HL-60 (cell line): ENCODE measurements at places on chromosomes 11 and 22.
A peak's percentile ranks its signal among the peaks of the same experiment; 100 is the strongest.

- DNase-seq = peak; percentile 50
Observed at GRCh38 chr22:20128902-20129746, 2.5 kb upstream of the ZDHHC8 start.

DNA sequence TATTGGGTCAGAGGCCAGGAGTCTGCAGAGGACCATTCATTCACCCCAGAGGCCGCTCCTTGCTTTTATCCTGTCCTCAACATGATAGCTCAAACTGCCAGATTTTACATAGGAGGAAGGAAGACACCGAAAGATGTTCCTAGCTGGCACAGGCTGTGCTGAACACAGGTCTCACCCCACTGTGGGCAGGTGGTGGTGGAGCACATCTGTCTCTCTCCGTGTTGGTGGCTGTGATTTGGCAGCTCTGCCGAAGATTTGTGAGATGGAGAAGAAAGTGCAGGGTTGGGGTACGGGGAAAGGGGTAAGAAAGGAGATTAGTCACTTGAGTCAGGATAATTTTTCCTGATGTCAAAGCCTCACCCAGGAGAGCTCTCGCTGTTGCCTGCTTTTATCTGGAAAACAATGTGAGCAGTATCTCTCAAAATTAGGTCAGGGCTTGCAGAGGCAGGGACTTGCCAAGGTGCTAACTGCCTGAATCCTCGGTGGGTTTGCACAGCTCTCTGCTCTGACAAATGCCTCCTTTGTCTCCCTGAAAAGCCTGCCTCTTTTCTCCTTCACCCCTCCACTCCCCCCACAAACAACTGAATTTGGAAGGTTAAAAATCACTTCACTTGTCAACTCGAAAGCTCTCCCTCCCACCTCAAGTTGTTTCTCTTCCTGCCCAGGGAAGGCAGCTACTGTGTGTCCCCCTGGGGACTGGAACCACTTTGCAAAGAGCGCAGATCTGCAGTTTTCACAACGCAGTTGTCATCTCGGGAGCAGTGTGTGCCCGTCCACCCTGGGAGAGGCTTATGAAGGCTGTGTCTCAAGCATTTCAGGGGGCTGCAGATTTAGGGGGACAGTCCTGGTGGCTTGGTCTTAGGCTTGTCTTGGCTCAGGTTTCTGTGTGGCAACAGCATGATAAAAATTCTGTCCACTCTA lies 299.7 kb downstream of the ST3GAL4 start:
- DNase-seq = no peak

DNA sequence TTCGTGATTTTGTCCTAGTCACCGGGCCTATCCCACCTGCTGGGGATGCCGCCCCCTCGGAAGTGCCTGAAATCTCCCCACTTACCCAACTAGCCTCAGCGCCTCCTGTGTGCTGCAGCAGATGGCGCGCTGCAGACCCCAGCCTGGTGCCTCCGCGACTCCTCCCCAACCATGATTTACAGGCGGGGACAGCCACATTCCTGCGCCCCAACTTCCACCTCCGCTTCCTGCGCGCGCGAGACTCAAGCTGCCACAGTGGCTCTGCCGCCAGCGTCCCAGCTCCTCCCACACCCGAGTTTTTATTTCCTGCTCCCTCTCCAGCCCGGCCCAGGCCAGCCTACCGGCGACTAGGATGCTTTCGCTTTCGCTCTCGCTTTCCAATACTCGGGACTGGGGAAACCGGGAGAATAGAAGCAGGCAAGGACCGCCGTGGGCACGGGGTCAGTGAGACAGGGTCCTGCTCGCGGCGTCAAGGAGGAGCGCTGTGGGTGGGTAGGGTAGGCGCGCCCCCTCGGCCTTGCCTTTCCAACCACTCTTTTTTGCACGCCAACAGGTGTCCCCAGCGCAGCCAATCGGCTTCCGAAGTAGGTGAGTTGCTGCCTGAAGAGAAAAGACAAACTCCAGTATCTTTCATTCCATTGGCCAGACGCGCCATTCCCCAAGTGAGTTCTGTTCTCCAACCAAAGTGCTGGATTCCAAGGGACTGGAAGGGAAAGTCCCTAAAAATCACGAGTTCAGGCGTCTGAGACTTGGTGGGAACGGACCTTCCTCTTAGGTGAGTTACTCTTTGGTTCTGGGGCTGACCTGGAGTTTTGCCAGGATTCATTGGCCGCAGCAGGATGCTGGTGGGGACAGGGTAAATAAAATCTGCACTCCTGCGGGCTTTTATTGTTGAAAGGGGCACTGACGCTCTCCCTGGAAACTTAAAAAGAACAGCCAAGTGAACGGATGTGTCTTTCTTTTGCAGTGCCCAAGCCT lies at the start of gene FAM111A:
FAM111A (plus strand) TSS at position 327 of the 978 bp plus-strand sequence. CDS start 6,017 bp downstream, outside the sequence.
- peak; percentile 71 for DNase-seq

DNA sequence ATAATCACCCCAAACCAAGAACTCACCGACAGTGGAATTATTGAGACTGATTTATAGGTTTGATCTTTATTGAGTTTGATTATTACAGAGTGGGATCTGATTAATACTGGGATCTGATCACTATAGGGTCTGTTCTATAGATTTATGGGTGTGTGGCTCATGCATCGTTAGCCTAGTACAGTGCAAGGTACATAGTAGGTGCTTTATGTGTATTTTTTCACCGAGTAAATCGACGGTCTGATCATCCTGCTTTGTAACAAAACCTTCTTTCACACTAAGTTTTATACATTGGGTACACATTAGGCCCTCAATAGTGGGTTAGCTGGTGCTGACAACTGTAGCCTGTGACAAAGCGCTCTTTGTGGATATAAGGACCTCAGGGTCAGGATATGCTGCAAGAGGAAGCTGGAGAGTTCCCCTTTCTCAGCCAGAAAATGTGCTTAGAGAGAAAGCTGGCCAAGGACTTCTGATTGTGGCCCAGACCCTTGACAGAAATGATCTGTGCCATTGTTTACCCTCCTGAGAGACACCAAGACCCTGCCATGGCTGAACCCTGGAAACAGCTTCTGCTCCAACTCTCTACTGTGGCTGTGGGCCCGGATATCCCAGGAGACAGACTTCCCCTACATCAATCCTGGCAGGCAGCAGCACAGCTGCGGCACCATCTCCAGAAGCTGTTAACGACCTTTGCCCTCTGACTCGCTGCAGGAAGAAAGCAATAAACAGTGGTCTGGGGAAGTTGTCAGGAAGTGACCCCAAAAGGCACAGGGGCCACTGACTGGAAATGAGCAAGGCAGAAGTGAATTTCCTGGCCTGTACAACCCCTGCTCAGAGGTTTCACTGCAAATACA lies 16.1 kb upstream of the TPP1 start:
- peak; percentile 89 for DNase-seq

GRCh38 chr11:79437278-79437980 lies 3.4 kb downstream of the TENM4 start:
- no peak for DNase-seq

- no peak for DNase-seq
Observed at GRCh38 chr11:112511271-112511670, 250.6 kb upstream of the PLET1 start.

- peak; percentile 89 for DNase-seq
Observed at GRCh38 chr11:120344302-120345004, 8.2 kb downstream of the ARHGEF12 start.

DNA sequence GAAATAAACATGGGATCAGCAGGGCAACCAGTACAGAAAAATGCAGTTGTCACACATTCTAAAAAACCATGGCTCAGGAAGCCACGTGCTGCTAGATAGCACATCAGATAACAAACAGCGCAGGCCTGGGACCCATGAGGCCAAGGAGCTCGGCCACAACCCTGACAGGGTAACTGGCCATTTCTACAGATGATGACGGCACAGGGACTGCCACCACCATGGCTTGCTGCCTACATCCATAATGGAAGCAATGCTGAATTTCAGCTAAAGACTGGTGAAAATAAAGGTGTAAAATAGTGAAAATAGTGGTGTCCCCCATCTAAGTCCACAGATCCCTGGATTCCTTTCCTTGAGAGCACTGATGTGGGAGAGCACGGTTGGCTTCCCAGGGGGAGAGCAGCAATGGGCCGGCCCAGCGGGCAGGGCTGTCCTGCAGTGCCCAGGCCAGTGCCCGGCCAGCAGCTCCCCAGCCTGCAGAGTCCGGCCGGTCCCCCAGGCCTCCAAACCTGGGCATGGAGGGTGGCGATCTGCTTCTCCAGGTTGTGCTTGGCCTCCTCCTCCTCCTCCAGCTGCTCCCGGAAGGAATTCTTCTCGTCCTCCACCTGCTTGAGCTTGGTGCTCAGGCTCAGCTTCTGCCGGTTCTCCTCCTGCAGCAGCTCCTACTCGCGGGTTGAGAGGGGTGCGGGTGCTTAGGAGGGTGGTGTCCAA lies 40.0 kb downstream of the APOL1 start:
- no peak for DNase-seq

DNA sequence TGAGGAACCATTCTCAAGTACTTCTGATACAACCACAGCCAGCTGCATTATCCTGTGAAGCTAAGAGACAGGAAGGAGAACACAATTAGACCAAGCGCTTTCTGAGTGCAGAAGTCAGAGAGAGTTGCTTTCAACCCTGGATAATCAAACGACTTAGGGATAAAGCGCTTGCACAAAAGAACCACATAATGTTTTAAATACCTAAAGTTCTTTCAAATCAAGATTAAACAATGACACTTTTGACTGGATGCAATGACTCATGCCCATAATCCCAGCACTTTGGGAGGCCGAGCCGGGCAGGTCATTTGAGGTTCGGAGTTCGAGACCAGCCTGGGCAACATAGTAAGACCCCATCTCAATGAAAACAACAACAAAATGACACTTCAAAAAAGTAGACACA lies 145.1 kb downstream of the SWAP70 start:
- DNase-seq = no peak

DNA sequence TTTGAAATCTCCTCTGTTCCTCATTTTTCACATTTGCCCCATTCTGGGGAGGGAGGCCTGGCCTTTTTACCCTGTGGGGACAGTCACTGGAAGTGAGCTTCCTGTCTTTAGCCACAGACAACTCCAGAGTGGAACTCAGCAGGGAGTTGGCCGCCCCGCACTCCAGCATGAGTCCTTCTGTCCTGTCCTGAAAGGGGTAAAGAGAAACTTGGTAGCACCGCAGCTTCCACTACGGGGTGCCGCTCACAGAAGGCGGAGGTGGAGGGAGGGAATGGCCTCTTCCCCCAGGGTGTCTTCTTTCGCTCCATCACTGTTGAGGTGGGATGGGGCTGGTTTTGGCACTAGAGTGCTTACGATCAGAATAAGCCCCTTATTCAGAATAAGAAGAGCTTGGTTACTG lies 132.2 kb downstream of the ST3GAL4 start:
- peak; percentile 16 for DNase-seq

- DNase-seq = no peak
Observed at GRCh38 chr11:100639140-100639539, 47.9 kb upstream of the ARHGAP42 start.

DNA sequence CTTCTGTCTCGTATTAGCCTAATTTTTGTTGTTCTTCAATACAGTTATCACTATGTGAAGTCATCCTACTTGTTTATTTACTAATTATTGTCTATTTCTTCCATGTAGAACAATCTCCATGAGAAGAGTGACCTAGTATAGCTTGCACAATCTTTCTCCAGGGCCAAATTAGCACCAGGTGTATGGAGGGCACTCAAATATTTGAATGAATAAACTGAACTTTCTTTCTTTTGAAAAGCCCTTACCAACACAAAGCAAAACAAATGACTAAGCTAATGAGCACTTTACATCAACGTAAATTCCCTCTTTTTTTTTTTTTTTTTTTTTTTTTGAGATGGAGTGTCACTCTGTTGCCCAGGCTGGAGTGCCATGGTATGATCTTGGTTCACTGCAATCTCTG lies 34.2 kb downstream of the ABTB2 start:
- no peak for DNase-seq

DNA sequence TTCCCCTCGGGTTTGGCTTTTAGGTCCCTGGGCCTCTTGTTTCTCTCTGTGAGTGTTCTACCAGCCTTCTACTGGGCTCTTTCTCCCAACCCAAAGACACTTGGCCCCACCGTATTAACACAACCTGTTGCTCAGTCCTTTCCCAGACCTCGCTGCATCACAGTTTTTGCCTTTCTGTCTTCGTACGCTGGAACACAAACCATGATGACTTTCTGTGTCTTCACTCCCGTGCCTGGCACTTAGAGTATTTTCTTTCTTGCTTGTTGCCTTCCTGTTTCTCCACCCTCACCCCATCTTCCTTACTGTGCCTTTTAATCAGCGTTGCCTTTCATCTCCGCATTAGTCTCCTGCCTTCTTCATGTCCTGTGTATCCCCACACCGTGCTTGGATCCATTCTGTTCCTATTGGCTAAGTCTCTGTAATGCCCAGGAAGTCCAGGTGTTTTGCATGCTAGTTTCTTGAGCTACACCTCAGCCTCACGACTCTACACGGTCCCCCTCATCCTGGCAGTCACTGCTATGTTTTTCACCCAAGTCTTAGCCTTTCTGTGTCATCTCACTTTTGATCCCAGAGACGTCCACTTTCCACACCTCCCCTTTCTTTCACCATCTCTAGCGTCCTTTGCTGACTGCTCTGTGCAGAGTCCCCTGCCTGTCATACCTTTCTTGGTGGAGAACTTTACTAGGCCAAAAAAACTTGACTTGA lies 1.6 kb downstream of the MARK2 start:
- DNase-seq = peak; percentile 19

- DNase-seq = peak; percentile 19
Observed at GRCh38 chr11:17014833-17015626, 816 bp upstream of the PLEKHA7 start.

DNA sequence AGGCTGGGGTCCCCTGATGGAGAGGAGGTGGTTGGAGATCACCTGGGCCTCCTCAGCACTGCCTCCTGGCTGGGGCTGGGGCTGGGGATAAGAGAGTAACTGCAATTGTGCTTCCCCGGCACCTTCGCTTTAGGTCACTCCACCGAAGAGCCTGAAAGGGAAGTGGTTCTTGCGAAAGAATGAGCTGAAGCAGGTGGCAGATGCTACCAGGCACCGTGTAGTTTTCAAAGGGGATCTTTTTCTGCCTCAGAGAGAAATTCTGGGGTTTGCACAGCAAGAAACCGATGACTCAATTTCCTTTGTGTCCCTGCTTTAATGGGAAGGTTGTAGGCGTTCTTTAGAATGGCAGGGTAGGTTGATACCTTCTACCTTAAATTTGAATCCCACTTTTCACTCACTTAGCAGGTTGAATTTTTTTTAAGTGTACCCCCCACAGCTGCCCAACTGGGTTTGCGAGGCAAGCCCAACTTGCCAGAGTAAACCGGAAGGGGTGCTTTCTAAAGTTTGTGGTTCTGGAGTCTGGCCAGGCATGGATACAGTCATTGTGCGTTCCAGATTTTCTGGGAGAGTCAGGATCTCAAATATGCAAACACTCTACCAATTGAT lies 5.3 kb downstream of the CD44 start:
- peak; percentile 93 for DNase-seq

GRCh38 chr11:117903505-117904382 lies 25.5 kb downstream of the TMPRSS13 start:
- DNase-seq = no peak
